ENCODE measurements at places on chromosomes 12 and 14. TPM values are rescaled to one million over a fixed set of nuclear protein-coding genes. Genes with fewer than 3 reads are reported as not detected.

The PPP1R1A gene
- not detected for total RNA-seq

The SPTB gene
- total RNA-seq = 0.22 TPM

The PRH2 gene
- total RNA-seq = not detected

The RHEBL1 gene
- total RNA-seq = 1.6 TPM

The VWF gene
- total RNA-seq = 1.3 TPM

The SLC6A12 gene
- total RNA-seq = under 0.01 TPM

The KRT83 gene
- total RNA-seq = not detected

The BORCS5 gene
- total RNA-seq = 10.6 TPM

The TSPAN19 gene
- total RNA-seq = not detected

The TESPA1 gene
- total RNA-seq = not detected

The BMAL2 gene
- total RNA-seq = 15.1 TPM

The RDH16 gene
- not detected for total RNA-seq

The NPFF gene
- total RNA-seq = not detected

The HHIPL1 gene
- total RNA-seq = 1.9 TPM

The ACRBP gene
- 0.14 TPM for total RNA-seq

The PLEKHG3 gene
- total RNA-seq = 3.1 TPM

The PPP2R5E gene
- total RNA-seq = 19.3 TPM

The OR11H6 gene
- not detected for total RNA-seq

The TPPP2 gene
- total RNA-seq = not detected

The TMCC3 gene
- total RNA-seq = 14.9 TPM

The RESF1 gene
- 17.9 TPM for total RNA-seq

The GDF3 gene
- total RNA-seq = not detected

The GYS2 gene
- not detected for total RNA-seq

The KLRB1 gene
- total RNA-seq = not detected

The ASCL4 gene
- total RNA-seq = not detected

The NTS gene
- total RNA-seq = not detected

The IRAK4 gene
- total RNA-seq = 24.8 TPM

The CCDC197 gene
- total RNA-seq = not detected

The RAP1B gene
- total RNA-seq = 192 TPM

The OAS3 gene
- total RNA-seq = 7.4 TPM

The KRT7 gene
- 7.0 TPM for total RNA-seq

The P2RX2 gene
- total RNA-seq = not detected

The PTPRO gene
- total RNA-seq = 0.72 TPM

The OTOGL gene
- 0.14 TPM for total RNA-seq

The FAM181A gene
- not detected for total RNA-seq

The ASB2 gene
- 1.1 TPM for total RNA-seq

The PPTC7 gene
- 8.1 TPM for total RNA-seq

The CREBL2 gene
- total RNA-seq = 26.5 TPM

The MIP gene
- not detected for total RNA-seq

The HAL gene
- total RNA-seq = not detected

The CMTM5 gene
- not detected for total RNA-seq

The SPX gene
- 0.29 TPM for total RNA-seq

The RAN gene
- 583 TPM for total RNA-seq

The SOCS2 gene
- total RNA-seq = 21.4 TPM

The CLEC9A gene
- not detected for total RNA-seq

The GNB3 gene
- total RNA-seq = 6.2 TPM

The SLC5A8 gene
- total RNA-seq = not detected

The NEUROD4 gene
- total RNA-seq = not detected

The TC2N gene
- under 0.01 TPM for total RNA-seq

The NKX2-8 gene
- not detected for total RNA-seq

The KCNC2 gene
- not detected for total RNA-seq

Measured in placental pericyte (primary cell).